ENCODE measurements at places on chromosomes 6 and 20.

DNA sequence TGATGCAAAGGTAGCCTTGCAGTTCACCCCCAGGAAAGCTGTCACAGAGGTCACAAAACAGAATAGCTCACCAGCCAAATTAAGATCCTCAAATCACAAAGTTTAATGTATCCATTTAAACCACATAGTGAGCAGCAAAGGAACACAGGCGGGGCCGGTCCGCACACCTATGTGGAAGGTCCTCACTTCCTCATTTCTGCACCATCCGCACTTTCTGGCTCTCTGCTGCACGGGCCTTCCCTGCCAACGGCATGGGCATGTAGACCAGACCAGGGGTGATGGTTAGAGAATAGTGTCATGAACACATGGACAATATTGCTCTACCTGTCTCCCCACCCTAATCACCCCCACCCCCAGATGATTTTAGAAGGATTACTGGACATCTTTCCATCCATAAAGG is 12.1 kb upstream of the TBXT start:
- no peak for DNase-seq

DNA sequence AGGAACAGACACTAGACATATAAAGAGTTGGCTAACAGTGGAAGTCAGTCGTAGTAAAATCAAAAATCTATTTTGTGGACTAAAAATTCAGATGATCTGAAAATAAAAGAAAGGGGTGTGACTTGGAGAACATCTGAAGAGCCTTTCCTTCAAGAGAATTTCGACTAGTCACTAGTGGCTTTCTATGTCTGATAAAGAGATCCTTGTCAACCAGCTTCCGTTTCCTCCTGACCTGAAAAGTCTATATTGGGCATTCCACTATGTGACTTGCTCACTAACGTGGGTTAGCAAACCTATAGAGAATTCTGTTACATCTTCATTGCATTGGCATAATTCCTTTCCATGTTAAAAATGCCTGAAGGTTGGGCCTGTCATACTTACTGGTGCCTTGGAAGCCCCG is 25.9 kb downstream of the TRAF3IP2 start:
- no peak for DNase-seq

- DNase-seq = no peak
Observed at GRCh38 chr6:55826941-55827340, 48.4 kb downstream of the BMP5 start.

DNA sequence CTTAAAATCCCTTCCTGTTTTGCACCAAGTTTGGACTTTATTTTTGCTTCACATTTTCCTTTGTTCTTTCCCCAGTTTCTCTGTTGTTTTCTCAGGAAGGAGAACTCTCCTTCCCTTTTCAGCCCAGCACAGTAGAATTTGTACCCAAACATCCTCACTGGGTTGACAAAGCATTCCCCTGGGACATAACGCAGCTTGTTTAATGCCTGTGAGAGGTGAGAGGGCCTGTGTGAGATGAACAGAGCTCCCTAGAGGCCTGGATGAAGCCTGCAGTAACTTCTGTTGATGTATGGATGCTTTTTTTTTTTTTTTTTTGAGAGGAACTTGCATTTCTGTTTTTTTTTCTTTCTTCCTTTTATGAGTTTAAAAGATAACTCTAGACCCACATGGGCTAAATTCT is 104.9 kb upstream of the SLC22A23 start:
- DNase-seq = no peak

DNA sequence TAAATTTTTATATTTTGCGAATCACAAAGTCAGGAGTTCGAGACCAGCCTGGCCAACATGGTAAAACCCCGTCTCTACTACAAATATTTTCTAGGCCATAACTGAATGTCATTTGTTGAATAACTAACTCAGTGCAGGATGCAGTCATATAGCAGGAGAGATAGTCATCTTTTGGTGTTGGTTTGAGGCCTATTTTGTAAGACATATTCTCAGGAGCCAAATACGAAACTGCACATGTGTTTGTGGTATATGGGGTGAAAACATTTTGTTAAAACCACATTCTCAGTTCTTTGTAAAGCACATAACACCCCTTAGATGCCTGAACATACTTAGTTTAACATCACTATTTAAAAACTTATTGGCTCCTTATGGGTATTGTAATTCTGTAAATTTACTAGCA is 4.7 kb upstream of the ENPP5 start:
- no peak for DNase-seq

- no peak for DNase-seq
Observed at GRCh38 chr6:25217302-25217701, 61.9 kb upstream of the CARMIL1 start.

DNA sequence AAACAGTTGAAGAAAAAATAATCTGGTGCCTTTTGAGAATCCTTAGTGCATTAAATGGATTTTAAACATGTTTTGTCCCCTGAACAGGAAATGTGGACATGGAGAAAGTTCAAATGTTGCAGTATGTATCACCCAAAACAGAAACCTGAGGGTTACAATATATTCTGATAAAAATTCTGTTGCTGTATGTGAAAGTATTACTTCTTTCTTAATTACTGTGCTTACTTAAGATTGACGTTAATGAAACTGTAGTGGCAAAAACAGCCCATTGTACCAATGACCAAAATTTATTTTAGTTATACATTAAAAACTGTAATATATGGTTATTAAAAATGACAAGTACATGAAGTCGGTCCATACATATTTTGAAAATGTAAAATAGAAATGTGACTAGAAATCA is 100.6 kb downstream of the PRDM1 start:
- DNase-seq = no peak

GRCh38 chr6:18284261-18284660 is 19.9 kb upstream of the DEK start:
- DNase-seq = no peak

DNA sequence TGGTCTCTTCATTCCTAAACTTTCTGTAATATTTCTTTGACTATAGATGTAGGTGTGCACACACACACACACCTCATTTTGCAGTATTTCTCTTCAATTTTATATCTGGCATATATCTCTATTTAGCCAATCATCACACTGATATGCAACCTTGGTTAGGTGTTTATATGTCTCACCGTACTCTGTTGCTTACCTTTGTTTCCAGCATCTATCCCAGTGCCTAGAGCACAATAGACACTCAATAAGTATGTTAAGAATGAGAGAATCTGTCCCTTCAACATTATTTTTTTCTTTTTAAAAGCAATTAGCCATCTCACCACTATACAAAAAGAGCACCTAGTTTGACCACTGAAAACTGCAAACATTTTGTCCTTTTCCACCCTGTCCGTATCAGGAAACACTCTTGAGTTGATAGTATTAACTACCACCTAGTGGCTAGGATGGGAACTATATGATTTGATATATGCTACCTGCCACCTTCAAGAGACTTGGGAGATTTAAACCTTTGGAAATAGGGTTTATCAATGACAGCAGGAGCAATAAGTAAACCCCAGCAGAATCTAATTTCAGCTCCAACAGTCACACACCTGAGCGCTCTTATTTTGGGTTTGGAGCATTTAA is 48.7 kb upstream of the RSPO3 start:
- no peak for DNase-seq

- DNase-seq = no peak
Observed at GRCh38 chr6:105991561-105992314, 94.4 kb upstream of the PRDM1 start.

GRCh38 chr6:142851601-142852000 is 93.4 kb downstream of the HIVEP2 start:
- no peak for DNase-seq
